NCI-H460 (cell line): ENCODE measurements at places on chromosomes 7 and 10.

GRCh38 chr10:34540492-34540891 is 274.6 kb downstream of the PARD3 start:
- no peak for DNase-seq

DNA sequence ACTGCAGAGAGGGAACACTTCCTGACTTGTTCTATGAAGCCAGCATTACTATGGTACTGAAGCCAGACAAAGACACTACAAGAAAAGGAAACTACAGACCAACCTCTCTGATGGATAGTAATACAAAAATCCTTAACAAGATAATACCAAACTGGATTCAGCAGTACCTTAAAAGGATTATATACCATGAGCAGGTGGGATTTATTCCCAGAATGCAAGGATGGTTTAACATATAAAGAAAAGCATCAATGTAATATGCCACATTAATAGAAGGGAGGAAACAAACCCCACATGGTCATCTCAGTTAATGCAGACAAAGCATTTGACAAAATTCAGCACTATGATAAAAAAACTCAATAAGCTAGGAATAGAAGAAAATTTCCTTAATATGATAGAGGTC is 47.2 kb downstream of the EBLN1 start:
- no peak for DNase-seq

DNA sequence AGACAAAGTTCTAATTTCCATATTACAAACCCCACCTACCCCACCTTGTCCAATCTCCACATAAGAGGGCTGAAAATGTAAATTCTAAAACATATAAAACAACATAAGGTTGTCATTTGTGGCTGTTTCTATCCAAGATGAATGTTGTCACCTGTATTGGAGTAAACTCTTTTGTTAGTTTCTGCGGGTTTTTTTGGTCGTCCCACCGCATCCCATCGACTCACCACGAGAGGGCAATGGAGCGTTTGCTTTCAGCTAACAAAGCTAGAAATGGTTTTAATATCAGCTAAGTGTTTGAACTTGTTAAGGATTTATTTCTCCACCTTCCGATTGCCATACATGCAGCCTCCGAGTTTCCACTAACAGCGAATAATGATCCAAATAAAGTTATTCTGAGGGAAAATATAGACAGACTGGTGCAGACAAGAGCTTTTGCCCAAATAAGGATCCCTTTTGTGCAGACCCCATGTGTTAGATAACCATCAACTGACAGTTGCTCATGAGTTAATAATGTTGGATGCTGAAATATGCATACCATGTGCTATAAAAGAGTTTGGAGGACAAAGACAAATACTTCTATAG is 137.2 kb downstream of the ARID5B start:
- DNase-seq: peak; percentile 67

DNA sequence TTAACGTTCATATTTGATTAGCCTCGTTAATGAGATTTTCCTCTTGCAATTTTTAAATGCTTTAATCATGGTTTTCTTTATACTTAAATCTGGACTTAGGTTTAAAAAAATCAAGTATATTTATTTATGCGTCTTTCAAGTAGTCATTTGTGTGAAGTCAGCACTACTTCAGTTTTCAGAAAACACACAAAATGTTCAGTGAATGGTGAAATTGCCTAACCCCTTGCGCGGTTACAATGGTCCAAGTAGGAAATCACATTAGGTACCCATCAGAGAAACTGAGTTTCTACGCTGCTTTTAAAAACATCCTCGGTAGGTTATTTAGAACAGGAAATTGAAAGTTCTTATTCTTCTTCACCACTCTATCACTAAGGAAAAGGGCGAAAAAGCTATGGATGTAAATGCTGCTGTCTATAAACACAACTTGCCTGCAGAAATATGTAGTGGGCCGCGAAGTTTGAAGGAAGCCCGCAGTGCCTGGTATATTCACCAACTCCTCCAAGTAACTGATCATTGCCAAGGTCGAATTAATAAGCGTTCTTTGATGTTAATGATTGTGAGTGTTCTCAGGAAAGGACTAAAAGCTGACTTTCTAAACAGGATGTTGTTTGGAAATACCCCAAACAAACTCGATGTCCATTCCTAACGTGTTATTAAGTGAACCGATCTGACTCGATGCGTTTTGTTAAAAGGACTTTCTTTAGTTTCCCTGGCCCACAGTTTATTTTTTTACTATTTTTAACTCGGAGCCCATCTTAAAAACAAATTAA is 1.0 kb downstream of the SYPL1 start:
- DNase-seq: no peak

DNA sequence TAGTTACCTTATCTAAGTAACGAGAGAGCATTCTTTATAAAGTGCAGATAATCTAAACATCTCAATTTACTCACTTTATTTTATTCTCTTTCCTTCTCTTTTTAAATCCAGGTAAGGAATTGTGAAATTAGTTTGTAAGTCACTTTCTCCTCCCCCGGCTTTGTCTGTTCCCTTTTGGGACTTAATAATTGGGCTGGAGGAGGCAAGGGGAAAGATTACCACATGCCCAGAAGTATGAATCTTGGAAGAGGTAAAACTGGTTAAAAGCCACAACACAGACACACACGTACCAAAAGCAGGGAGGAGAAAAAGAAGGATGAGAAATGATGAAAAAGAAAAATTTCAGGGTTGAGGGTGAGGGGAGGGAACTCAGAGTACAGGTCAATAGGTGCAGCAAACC is 63.3 kb upstream of the LRRC17 start:
- no peak for DNase-seq

DNA sequence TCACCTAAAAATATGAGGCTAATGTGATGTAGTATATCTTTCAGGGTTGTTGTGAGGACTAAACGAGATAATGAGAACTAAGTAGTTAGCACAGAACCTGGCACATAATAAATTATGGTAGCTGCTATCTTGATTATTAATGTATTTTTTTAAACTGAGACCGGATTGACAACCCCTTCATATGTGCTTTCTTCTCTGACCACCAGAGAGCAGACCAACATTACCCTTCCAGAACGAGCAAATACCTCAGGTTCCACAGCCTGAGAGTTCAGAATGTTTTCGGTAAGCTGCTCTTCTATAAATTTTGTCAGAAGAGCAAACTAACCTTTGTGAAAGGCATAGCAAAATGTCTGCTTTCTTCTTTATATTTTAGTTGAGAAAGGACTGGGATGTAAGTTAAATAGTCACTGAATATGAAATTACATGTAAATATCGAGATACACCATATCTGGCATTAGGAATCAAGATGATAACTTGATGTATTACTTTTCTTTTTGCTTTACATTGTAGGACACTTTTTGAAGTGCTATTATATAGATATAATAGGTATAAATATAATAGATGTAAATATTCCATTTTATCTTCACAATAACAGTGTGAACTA is 13.6 kb upstream of the BPGM start:
- peak; percentile 55 for DNase-seq

DNA sequence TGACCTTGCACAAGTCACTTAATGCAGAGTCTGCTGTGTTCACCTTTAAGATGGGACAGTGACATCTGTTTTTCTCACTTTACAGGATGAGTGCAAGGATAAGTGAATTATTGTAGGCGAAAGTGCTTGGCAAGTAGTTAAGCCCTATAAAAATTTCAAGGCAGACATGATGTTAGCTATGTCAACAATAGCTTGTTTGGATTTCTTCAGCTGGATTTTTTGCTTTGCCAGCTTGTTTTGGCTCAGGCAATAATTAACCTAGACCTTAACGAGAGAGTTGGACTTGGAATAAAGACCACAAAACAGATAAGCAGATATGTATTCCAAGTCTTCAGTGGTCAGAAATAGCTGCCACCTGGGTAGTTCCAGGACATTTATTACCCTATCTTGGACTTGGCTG is 255.2 kb downstream of the ARL4A start:
- DNase-seq: no peak

DNA sequence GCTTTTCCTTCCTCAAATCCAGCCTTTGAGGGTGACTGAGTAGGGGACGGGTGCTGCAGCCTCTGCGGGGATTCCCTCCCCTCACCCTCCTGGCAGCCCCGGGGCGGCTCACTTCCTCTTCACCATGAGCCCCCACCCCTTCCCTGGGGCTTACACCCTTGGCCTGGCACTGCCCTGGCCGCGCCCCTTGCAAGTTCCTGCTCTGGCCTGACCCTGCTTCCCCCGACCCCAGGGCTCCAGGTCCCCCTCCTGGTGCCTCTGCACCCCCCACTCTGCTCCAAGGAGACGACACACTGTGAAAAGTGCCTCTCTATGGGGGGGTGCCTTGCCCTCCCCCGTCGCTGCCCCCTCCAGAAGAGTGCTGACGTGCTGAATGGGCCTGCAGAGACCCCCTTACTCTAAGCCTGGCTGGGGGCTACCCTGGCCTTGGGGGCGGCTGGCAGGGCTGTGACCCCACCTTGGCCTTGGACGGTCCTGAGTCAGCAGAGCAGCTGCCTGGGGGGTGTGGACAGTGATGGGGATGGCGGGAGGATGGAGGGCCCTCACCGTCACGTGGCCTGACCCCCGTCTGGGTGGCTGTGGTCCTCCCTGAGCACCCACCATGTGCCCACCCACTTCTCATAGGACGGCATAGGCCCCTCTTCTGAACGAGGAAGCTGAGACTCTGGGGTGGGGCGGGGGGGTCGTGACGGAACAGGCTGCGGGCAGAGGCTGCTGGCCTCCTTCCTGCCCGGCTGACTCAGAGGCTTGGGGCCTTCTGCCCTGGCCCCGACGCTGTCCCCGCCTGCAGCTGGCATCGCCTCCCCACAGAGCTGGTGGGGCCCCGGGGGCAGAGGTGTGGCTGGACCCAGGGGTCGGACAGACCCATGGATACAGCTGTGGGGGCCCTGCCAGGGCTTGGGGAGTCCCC is 9.8 kb downstream of the LFNG start:
- no peak for DNase-seq

GRCh38 chr10:113435881-113436280 is 117.0 kb upstream of the HABP2 start:
- DNase-seq: no peak

DNA sequence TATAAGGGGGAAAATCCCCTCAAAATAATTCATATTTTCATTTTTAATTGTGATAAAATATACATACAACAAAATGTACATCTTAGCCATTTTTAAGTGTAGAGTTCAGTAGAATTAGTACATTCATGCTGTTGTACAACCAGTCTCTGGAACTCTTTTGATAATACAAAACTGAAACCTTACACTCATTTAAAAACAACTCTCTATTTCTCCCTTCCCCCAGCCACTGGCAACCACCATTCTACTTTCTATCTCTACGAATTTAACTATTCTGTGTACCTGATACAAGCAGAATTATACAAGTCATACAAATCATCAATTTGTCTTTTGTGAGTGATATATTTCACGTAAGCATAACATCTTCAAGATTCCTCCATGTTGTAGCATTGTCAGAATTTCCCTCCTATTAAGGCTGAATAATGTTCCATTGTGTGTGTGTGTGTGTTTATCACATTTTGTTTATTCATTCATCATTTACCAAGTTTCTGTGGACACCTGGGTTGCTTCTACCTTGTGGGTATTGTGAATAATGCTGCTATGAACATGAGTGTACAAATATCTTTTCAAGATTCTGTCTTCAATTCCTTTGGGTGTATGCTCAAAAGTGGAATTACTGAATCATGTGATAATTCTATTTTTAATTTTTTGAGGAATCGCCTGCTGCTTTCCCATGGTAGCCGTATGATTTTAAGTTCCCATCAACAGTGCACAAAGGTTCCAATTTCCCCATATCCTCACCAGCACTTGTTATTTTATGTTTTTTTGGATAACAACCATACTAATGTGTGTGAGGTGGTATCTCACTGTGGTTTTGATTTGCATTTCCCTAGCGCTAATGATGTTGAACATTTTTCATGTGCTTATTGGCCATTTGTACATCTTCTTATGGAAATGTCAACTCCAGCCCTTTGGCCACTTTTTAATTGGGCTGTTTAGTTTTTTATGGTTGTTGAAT is 4.7 kb upstream of the EBLN1 start:
- DNase-seq: no peak

DNA sequence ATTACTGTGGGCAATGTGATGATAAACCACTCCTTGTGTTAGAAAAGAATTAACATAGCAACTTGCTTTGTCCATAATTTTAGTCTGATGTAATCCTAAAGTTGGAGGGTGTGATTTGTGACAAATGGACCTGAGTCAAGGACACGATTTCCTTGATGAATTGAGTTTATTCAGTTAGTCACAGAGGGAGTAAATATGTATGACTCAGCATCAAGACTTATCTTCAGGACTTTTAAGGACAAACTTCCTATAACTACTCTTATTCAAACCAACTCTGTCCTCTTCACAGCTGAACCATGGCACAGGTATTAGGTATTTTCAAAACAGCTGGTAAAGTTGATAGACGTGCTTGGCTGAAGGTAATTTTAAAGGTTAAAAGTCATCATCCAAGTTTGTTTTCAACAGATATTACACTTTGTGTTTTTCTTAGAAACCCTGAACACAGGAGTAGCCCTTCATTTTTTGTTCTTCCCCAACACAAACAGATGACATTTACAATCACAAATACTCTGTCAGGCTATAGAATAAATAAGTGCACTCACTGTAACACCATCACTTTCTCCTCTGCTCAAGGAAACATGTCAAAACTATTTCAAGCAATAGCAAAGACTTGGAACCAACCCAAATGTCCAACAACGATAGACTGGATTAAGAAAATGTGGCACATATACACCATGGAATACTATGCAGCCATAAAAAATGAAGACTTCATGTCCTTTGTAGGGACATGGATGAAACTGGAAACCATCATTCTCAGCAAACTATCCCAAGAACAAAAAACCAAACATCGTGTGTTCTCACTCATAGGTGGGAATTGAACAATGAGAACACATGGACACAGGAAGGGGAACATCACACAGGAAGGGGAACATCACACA is 54.5 kb downstream of the COA1 start:
- peak; percentile 82 for DNase-seq

GRCh38 chr10:16967866-16968415 is 150.7 kb upstream of the RSU1 start:
- no peak for DNase-seq
